ENCODE measurements at places on chromosomes 3 and 15.

- DNase-seq, result peak; percentile 68
These were observed 464.1 kb upstream of the RARB start for GRCh38 chr3:24963762-24964625.

DNA sequence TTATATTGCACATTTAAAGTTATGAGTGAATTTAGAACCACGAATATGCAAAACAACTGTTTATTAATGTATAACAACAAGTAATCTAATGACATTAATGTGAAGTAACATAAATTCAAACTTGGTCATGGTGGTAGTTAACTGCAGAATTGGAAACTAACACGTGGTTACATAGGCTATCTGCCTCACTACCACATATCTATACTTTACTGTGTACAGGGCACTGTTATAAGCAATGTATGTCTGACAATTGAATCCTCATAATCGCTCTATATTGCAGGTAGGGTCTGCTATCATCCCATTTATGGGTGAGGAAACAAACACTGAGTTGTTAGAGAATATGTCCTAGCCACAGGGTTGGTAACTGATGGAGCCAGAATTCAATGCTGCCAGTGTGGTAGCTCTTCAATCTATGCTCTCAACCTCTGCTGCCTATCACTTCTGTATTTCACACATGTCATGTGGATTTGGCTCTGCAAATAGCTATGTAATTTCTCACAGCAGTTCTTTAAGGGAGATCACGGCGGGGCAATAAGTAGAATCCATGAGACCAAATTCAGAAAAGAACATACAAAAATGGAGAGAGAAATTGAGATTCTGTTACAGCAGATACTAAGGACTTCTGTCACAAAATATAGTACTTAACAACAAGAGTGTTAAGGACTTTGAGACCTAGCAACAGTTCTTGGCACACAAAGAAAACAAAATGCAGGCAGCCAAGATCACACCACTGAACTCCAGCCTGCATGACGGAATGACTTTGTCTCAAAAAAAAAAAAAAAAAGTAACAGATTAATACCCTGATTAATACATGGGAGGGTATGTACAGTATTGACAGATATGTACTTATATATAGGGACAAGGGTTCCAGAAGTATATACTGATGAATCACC is 100.0 kb upstream of the CSPG5 start:
- DNase-seq, result no peak

DNA sequence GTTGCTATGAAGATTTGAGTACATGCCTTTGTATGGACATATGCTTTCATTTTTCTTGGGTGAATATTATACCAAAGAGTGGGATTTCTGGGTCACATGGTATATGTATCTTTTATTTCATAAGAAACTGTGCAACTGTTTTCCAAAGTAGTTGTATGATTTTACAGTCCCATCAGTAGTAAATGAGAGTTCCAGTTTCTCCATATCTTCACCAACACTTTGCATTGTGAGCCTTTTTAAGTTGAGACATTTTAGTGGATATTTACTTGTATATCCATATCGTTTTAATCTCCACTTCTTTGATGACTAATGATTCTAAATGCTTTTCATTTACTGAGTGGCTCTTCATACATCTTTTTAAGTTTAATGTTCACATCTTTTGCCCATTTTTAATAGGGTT is 20.3 kb downstream of the MEF2A start:
- no peak for DNase-seq

DNA sequence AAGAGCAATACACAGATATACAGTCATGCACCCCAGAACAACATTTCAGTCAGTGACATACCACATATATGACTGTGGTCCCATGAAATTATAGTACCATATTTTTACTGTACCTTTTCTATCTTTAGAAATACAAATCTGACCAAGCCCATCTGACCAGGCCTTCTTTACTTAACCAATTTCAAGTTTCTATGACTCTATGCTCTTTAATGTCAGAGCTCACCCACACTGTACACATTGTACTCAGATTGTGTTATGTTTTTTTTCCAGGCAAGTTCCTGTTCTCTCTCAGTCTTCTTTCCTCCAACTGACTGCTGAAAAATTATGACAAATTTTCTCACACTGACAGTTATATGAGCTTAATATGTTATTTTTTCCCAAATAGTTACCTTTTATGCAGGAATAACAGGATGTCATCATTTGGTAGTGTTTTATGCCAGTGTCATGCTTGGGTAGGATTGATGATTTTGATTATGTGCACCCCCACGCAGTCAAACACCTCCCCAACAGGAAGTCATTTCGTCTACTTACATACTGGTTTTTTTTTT is 8.0 kb upstream of the CBLB start:
- no peak for DNase-seq

- peak; percentile 35 for DNase-seq
These were observed 42.2 kb upstream of the ROBO2 start for GRCh38 chr3:76997733-76998132.

DNA sequence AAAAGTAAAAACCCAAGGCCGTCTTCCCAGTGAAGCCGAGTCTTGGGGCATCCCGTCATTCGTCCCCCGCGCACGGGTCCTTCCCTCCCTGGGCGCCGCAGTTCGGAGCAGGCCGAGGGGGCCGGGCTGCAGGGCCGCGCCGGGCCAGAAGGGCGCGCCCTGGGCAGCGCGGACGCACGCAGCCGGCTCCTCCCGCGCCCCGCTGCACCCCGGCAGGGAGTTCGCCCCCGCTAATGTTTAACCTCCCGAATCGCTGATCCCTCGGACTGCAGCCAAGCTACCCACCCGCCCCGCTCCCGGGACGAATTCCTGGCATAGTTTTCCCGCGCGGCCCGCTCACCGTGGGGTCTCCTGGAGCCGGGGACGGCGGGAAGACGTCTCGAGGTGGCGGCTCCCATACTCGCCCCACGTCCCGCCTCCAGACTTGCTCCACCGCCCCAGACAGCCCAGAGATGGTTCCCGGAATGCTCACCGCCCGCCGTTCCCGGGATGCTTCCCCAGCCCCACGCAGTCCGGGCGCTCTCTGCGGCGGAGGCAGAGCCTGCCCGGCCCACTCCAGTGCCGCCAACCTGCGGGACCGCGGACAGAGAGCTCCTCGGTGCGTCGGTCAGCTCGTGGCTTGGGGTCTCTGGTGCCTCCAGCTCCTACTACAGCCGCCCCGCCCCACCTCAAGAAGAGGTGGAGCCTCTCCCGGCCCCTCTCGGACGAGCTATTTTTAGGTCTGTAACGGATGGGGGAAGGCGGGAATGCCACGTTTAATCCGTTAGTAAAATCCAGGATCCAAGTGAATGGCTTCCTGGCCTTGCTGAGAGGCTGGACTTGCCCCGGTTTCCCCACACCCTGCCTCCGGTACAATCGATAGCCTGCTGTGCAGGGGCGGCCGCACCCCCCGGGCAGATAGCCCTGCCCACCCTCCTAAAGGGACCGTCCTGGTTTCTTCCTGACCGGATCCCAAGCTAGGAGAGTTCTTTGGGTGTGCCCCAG is at the start of gene DZIP1L:
Gene DZIP1L, minus strand, starts transcription at position 621 of the 984 bp plus-strand sequence. CDS start 11,637 bp downstream, outside the sequence.
- peak; percentile 66 for DNase-seq

GRCh38 chr3:77137559-77137958 is 97.7 kb downstream of the ROBO2 start:
- no peak for DNase-seq

DNA sequence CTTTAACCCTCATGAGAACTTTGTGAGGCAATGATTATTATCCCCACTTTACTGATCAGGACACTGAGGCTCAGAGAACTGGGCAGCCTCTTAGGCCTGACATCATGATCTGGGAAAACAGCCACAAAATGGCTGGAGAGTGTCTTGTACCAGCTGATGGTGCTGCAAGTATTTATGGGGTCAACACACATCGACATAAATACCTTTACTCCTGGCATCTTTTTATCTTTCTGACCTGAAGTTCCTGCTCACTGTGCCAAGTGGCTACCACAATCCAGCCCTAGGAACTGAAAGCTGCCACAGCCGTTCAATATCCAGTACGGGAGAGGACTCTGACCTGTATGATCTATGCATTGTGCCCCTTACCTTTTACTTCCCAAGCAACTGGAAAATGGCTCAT is 29.2 kb upstream of the MUC13 start:
- no peak for DNase-seq

GRCh38 chr15:36291501-36291900 is 287.9 kb upstream of the CDIN1 start:
- no peak for DNase-seq

- DNase-seq, result peak; percentile 57
These were observed 64.0 kb upstream of the C15orf61 start for GRCh38 chr15:67456677-67457529.

- DNase-seq, result peak; percentile 37
These were observed 1.4 kb downstream of the ACVR2B start for GRCh38 chr3:38454884-38455638.

DNA sequence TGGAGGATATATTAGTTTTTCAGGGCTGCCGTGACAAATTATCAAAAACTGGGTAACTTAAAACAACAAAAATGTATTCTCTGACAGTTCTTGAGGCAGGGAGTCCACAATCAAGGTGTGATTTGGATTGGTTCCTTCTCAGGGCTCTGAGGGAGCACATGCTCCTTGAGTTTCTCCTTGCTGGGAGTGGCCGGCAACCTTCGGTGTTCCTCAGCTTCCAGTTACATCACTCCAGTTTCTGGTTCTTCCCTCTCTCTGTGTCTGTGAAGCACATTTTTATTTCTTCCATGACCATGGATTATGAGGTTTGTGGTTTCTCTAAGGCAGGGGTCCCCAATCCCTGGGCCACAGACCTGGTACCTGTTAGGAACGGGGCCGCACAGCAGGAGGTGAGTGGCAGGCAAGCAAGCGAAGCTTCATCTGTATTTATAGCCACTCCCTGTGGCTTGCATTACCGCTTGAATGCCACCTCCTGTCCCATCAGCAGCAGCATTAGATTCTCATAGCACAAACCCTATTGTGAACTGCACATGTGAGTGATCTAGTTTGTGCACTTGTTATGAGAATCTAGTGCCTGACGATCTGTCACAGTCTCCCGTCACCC is 24.3 kb downstream of the LRRC28 start:
- no peak for DNase-seq

GRCh38 chr3:81459733-81460132 is 301.7 kb downstream of the GBE1 start:
- DNase-seq, result no peak

Data from iris pigment epithelial cell (primary cell).